ENCODE measurements at places on chromosomes 2 and 18. TPM values are rescaled to one million over a fixed set of nuclear protein-coding genes. Genes with fewer than 3 reads are reported as not detected.

TRIM43B gene
- total RNA-seq, result not detected

FNDC4 gene
- total RNA-seq, result 22.1 TPM

CPLX4 gene
- not detected for total RNA-seq

DNA sequence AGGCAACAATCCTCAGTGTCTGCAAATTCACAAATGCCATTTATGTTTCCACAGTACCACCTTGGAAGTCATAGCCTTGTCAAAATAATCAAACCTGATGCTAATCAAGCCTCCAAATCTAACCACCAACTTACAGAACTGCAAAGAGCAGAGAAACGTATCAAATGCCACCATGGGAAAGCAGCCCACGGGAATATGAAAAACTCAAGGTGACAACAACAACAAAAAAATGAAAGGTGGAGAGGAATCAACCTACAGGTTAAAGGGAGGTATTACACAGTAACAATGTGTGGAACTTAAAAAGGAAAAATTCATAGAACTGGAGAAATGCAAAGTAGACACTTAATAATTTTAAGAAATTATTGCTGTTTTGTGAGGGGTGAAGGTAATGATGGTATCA is 46.7 kb downstream of the CD226 start:
- DNase-seq, result no peak

GRCh38 chr18:53771664-53772063 is 452.8 kb downstream of the MBD2 start:
- no peak for DNase-seq

DNA sequence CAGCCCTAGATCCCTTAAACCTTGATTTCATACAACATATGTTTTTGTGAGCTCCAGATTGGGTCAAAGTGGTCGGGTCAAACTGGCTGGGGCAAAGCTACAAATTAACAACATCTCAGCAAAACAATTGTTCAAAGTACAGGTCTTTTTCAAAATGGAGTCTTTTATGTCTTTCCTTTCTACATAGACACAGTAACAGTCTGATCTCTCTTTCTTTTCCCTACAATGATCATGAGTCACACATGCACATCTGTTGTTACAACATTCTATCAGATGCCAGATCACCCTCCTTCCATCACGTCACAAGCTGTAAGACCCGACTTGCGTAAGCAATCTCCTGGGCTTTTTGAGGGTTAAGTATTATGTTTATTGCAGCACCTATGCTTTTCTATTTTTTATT is 55.1 kb downstream of the RHOB start:
- no peak for DNase-seq

GRCh38 chr18:63264871-63265270 is 54.7 kb downstream of the BCL2 start:
- DNase-seq, result no peak

DNA sequence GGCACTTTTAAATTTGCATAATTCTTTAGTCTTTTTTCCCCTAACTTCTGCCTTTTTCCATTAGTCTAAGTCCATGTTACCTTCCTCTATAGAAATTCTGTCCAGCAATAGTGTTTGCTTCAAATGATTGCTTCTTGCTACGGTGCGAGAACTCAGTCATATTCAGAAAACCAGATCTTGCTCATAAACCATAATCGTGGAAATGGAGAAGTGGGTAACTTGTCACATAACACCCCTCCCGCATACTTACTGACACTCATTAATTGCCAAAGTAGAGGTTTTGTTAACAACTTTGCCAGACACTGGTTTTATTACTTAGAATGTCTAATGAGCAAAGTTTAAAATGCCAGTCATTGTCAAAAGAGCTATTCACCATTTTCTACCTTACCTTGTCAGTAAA is 94.3 kb upstream of the TWSG1 start:
- DNase-seq, result no peak

DNA sequence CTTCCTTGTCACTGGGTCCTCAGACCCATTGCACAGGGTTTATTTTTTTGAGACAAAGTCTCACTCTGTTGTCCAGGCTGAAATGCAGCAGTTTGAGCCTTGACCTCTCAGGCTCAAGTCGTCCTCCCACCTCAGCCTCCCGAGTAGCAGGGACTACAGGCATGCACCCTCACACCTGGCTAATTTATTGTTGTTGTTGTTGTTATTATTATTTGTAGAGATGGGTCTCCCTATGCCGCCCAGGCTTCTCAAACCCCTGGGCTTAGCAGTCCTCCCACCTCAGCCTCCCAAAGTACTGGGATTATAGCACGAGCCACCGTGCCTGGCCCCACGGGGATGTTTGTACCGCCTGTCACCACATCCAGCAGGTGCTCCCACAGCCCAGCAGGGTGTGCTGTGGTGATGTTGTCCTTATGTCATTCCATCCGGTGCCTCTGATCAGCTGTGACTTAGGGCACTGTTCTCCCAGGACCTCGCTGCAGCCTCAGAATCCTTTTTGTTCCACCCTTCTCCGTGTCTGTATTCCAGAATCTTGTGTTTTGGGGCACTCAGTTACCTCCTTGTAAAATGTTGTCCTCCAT is 182.3 kb downstream of the INO80D start:
- DNase-seq, result no peak

- no peak for DNase-seq
These were observed 245.2 kb downstream of the CTNNA2 start for GRCh38 chr2:79758042-79758441.

- DNase-seq, result no peak
These were observed 654 bp upstream of the MARCHF7 start for GRCh38 chr2:159711562-159712142.

DNA sequence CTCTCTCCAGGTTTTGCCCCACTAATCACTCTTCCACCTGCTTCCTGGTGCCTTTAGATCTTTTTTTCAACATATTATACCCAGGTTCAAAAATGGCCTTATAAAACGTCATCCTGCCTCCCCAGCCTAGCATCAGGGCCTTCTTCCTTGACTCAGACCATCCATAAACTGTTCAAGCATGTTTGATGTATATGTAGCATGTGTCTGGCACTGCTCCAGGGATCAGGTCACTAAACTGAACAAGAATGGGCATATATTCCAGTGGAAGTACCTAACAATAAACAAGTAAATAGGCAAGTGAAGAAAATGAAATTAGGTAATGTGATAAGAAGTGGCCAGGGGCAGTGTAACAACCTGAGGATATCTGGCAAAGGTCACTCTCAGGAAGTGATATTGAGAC is 141.2 kb downstream of the TRIB2 start:
- DNase-seq, result no peak

DNA sequence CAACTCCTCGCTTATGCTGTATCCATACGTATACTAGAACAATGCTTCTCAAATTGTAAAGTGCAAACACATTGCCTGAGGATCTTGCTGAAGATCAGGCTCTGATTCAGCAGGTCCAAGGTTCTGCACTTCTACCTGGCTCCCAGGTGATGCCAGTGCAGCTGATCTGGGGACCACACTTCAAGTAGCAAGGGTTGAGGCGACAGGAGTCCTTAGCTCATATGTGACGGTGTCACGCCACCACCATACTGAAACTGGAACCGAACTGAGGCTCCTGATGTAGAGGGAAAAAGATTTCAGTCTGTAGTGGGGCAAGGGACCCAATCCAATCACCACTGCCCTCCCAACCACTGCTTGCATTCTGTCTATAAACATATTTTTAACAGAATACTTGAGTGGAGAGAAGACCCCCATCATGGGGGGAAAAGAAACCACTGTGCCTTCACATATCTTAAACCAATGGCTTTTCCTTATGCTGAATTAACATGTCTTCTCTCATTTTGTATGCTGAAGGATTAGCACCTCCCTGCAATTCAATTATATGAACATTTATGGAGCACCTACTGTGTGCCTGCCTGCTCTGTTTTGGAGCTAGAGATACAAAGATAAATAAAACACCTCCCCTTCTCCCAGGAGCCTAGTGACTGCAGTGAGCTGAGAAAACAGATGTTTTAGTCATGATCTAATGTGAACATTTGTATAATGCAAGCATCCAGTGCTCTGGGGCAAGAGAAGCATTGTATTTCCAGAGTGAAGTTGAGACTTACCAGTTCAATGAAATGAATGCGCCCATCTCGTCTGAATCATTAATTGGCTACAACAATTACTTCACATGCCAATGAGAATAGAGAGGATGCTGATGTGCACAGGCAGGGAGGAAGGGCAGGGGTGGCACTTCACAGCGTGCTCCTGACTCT is 6.6 kb upstream of the ASAP2 start:
- DNase-seq, result no peak

GRCh38 chr18:77059294-77059916 is 73.2 kb downstream of the MBP start:
- no peak for DNase-seq

DNA sequence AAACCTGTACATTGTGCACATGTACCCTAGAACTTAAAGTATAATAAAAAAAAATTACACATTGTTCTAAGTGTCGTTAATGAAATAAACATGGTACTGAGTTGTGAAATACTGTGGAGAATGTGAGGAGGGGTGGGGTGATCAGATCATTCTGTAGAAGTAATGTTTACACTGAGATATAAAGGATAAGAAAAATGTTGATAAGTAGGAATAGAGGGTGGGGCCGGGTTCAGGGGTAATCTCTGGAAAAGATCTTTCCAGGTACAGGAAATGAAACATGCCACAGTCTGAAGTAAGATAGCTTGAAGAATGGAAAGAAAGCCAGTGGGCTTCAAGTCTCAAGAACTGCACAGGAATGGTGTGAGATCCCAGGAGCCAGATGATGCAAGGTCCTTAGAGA is 1482.4 kb downstream of the LRP1B start:
- DNase-seq, result no peak

DNA sequence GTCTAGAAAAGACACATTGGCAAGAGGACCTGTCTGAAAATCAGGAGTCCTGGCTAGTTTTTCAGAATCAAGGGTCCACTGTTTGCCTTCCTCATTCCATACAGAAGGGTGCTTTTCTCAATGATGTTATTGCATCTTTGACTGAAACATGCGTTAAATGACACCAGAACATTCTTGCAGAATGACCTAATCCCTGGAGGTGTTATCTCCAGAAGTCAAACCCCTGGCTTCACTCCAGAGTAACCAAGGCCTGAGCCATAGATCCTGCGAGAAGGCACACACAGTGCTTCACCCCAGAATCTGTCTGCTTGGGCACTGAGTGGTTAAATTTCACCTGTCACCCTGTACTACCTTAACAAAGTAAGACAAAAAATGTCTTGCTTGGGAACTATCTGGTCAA is 1055.2 kb upstream of the FANCL start:
- no peak for DNase-seq

DNA sequence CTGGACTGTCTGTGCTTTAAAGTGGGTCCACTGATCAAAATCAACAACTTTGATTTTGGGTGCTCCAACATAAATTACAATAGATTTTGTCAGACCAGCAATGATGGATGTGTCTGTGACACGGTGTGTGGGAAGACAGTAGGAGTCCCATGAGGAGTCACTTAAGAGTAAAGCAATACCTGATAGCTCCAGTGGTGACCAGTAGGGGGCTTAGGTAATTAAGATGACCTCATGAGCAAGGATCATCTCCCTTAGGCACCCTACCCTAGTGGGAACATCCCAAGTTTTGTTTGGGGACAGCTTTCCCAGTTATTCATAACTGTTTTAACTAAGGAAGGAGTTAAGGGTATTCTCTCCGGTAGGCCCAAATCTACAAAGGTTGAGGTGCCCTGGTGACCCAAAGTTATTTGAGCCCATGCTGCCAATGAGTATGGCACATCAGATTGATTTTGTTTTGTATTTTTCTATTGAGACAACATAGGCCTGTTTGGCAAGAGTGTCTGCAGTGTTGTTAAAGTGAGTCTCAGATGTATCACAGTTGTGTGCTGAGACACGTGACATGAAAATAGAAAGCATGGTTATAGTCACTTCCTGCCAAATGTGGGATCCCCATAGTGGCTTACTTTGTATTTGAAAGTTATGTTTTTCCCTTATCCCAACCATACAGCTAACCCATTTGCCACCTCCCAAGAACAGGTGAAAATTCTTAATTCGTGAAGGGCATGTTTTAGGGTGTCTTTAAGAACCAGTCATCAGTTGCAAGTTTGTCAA is 1337.6 kb upstream of the SLC39A10 start:
- DNase-seq, result no peak

- DNase-seq, result no peak
These were observed 42.6 kb upstream of the PDCL3 start for GRCh38 chr2:100520224-100520623.

DNA sequence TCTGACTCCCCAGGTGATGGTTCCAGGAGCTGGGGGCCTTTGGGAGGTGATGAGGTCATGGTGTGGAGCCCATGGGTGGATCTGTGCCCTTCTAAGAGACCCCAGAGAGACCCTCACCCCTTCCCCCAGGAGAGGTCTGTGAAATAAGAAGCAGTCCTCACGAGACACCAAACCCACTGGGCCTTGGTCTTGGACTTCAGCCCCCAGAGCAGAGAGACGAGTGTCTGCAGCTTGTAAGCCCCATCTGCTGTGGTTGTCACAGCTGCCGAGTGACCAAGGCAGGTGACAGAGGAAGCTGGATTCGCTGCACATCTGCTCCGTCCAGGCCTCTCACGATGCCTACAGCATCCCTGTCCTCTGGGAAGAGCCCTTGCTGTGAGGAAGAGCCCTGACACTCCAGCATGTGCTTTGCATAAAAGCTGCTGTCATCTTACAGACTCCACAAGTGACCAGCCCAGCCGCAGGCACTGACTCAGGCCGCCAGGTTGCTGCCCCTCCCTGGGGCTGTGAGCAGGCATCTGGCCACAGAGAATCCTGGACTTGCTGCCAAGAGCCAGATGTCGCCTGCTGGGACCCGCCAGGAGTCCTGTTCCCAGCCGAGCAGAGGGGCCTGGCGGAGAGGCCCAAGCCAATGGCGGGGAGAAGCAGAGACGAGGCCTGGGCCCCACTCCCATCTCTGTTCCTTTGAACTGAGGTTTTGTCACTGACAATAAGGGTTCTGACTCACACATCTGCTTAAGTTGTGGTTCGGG is 150.8 kb downstream of the PXDN start:
- DNase-seq, result peak; percentile 81

DNA sequence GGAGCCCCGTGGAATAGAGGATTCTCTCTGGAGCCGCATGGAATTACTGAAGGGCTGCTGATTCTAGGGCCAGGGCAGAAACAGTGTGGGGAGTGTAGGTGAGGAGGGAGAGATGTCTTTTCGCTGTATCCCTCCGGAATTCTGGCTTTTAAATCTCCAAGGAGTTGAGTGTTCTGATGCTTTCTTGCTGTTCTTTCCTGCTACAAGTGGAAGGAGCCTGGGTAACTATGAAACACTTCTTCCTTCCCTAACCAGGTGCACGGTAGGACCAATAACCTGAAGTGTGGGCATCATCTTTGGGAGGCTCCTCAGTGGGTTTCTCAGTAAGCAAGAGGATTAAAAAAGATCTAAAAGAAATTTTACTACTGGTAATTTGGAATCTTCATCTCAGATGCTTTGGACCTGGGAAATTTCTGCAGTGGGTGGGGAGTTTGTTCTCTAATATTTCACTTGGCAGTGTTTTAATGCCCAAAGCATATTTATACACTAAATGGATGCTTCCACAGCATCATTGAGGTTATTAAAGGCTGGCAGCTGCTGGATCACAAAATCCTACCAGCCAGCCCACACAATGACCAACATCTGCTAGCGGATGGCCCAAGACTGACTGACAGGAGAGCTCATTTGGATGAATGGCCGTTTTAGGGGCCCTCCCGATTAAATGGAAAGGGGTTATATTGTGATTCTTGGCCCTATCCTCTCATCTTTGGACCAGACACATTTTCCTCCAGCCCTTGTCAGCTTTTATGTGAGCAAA is 2.1 kb downstream of the EML6 start:
- no peak for DNase-seq
